ENCODE measurements at places on chromosomes 4 and X. TPM values are rescaled to one million over a fixed set of nuclear protein-coding genes. Genes with fewer than 3 reads are reported as not detected.

- DNase-seq = no peak
Observed at GRCh38 chr4:30939069-30939468, 218.9 kb downstream of the PCDH7 start.

GRCh38 chr4:145047151-145047550, 50.8 kb downstream of the ANAPC10 start:
- no peak for DNase-seq

DNA sequence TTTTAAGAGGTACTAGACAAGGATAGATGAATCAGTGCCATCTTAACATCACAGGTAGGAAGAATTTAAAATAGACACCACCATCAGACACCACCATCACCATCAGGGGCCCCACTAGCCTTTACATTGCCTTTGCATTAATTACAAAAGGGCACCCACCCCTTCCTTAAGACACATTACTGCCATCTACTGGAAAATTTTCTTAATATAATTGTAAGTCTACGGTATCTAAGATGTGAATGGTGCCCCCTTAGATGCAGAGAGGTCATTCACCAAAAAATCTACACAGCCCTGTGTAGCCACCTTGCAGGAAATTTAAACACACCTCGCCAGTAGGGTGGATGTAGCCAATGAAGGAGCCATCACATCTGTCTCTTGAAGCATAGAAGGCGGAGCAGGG, 184.1 kb downstream of the MID1IP1 start:
- peak; percentile 0 for DNase-seq

DNA sequence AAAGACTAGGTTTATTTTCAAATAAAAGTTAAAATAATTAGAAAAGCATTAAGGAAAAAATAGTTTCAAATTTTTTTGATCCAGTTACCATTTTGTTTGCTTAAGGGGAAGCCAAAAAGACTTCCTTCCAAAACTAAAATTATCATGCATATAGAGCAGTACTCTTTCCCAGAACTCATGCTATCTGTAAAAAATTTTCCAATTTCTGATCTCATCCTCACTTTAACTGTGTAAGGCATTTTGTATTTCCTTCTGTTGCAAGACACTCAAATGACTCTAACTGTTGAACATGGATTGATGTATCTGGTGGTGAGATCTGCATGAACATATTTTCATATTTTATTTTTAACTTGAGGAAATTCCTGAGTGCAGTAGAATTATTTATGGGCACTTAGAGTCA, 150.1 kb downstream of the ADAM29 start:
- no peak for DNase-seq

DNA sequence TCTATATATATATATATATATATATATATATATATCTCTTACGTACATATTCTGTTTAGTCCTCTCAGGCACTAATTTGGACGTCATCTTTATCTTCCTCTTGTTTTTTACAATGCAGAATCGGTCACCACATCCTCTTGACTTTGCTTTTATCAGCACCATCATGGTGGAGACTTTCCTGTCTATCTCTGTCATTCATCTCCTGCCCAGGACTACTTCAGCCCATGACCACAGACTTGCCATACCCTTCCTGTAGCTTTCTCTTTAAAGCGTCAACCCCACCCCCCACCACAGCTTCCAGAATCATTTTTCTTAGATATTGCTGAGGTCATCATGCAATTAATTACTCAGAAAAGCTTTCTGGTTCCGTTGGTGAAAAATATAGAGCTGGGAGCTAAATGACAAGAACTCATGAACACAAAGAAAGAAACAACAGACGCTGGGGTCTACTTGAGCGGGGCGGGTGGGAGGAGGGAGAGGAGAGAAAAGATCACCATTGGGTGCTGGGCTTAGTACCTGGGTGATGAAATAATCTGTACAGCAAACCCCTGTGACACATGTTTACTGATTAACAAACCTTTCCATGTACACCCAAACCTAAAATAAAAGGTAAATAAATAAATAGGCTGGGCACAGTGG, 30.5 kb upstream of the PRKX start:
- peak; percentile 38 for DNase-seq

GRCh38 chr4:182320092-182320491, 76.9 kb downstream of the TENM3 start:
- DNase-seq = no peak

GRCh38 chr4:13493793-13494192, 9.7 kb upstream of the RAB28 start:
- DNase-seq = no peak

TIMM17B gene
- total RNA-seq = 73.6 TPM

PCDH11X gene
- total RNA-seq = not detected

Measured in activated T-cell treated with anti-CD3 and anti-CD28 coated beads, Interleukin-2, amount 50 U/mL, for 72 hours (primary cell).